ENCODE measurements at places on chromosomes 7 and 10. TPM values are rescaled to one million over a fixed set of nuclear protein-coding genes. Genes with fewer than 3 reads are reported as not detected.

The CHAT gene
- total RNA-seq, result not detected

The TET1 gene
- total RNA-seq, result 4.7 TPM

The ZWINT gene
- total RNA-seq, result 55.9 TPM

The TMEM26 gene
- 2.8 TPM for total RNA-seq

The LYZL1 gene
- total RNA-seq, result not detected

The PRSS37 gene
- total RNA-seq, result not detected

The LBX1 gene
- not detected for total RNA-seq

The LIPJ gene
- not detected for total RNA-seq

The MACC1 gene
- total RNA-seq, result 0.15 TPM

The ARL5B gene
- total RNA-seq, result 10.0 TPM
